ENCODE measurements at places on chromosomes 16 and 17. TPM values are rescaled to one million over a fixed set of nuclear protein-coding genes. Genes with fewer than 3 reads are reported as not detected.

Gene SLC38A8
- total RNA-seq: not detected

Gene CASKIN1
- total RNA-seq: 20.9 TPM

Gene DNAH3
- 0.25 TPM for total RNA-seq

Gene INO80E
- total RNA-seq: 23.4 TPM

Gene PSMC3IP
- total RNA-seq: 3.7 TPM

Gene TMEM256
- total RNA-seq: 29.7 TPM

Gene IL17C
- not detected for total RNA-seq

Gene PPY
- total RNA-seq: not detected

Gene KRTAP4-5
- total RNA-seq: not detected

Gene DOC2A
- total RNA-seq: 13.5 TPM

Gene CA5A
- not detected for total RNA-seq

Gene SLC13A2
- not detected for total RNA-seq

Gene SYT17
- 3.9 TPM for total RNA-seq

Gene RSAD1
- total RNA-seq: 17.9 TPM

Gene KIF2B
- total RNA-seq: not detected

Gene SOX15
- total RNA-seq: 0.49 TPM

Gene MYH8
- not detected for total RNA-seq

Gene TLCD1
- 0.98 TPM for total RNA-seq

Gene MT3
- total RNA-seq: 12.8 TPM

Gene KRTAP4-4
- not detected for total RNA-seq

Gene MMP25
- 0.49 TPM for total RNA-seq

Gene MYO15A
- 2.5 TPM for total RNA-seq

Gene TOX3
- 17.0 TPM for total RNA-seq

Gene CNTNAP4
- 29.5 TPM for total RNA-seq

Gene CTF1
- under 0.01 TPM for total RNA-seq

Gene COL1A1
- 41.1 TPM for total RNA-seq

Gene KRTAP2-2
- total RNA-seq: not detected

Gene TUBB3
- total RNA-seq: 1,889 TPM

Gene NLRC3
- total RNA-seq: 0.49 TPM

Gene SLC5A11
- not detected for total RNA-seq

Gene HOXB8
- 0.98 TPM for total RNA-seq

Gene SNAI3
- under 0.01 TPM for total RNA-seq

Gene UBN1
- total RNA-seq: 15.7 TPM

Gene ODF4
- not detected for total RNA-seq

Gene ASGR1
- 11.3 TPM for total RNA-seq

Gene CALB2
- 19.4 TPM for total RNA-seq

Gene PYDC1
- total RNA-seq: 0.49 TPM

Gene SDF2
- 29.0 TPM for total RNA-seq

Gene PRSS27
- total RNA-seq: 2.0 TPM

Gene HS3ST3B1
- total RNA-seq: 0.74 TPM

Gene TMEM235
- not detected for total RNA-seq

Gene GSG1L
- total RNA-seq: 3.7 TPM

Gene CNGB1
- 0.49 TPM for total RNA-seq

Gene TEKT5
- not detected for total RNA-seq

Gene SHISA9
- 19.7 TPM for total RNA-seq

Gene TM4SF5
- not detected for total RNA-seq

Gene TNS4
- not detected for total RNA-seq

Gene OTOP3
- not detected for total RNA-seq

Gene GRIN2A
- total RNA-seq: 11.8 TPM

Gene SALL1
- total RNA-seq: 8.6 TPM

Gene NPW
- total RNA-seq: 0.25 TPM

Gene CIAO2B
- 48.9 TPM for total RNA-seq

Gene CBX2
- total RNA-seq: 5.7 TPM

Gene MSI2
- 28.3 TPM for total RNA-seq

Gene SLFN14
- 0.25 TPM for total RNA-seq

Gene TBC1D3I
- 0.49 TPM for total RNA-seq

Gene ASGR2
- total RNA-seq: not detected
